ENCODE measurements at places on chromosomes 1 and 21. TPM values are rescaled to one million over a fixed set of nuclear protein-coding genes. Genes with fewer than 3 reads are reported as not detected.

- DNase-seq, result no peak
- no peak overlapping the region for H3K4me3 ChIP-seq
- no peaks in the 10 kb centered on the region for H3K27me3 ChIP-seq
These were observed 35.5 kb upstream of the NPL start for GRCh38 chr1:182754087-182754486.

Gene CD53
- 0.96 TPM for total RNA-seq

Gene C1orf87
- not detected for total RNA-seq

Gene PLK3
- 56.1 TPM for total RNA-seq

Measured in HCT116 (cell line).